Erythroblast (primary cell): ENCODE measurements at places on chromosomes 11 and 22.

DNA sequence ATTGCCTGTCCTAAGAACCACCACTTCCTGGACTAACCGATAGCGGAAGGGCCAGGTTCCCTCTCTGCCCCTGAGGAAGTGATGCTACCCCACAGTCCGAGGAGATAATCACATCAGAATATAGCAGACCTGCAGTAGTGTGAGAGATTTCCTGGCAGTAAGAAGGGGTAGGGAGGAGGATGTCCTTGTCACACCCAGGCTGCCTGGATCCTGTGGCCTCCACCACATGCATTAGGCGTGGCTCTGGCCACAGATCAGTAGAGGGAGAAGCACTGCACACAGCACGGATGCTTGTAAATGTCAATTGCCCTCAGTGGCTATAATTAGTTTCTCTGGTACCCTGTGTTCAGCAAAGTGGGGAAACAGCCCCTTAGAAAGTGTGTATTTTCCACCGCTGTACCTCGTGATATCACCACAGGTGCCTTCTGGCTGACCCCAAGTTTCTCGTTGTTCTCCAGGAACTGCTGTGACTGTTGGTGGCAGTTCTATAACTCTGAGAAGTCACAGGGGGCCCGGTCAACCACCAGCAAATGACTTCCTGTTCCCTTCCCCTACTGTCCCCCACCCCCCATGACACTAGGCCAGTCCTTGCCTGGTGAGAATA lies 61.8 kb downstream of the UBASH3B start:
- DNase-seq, result peak; percentile 16

- no peak for DNase-seq
These were observed 83.5 kb downstream of the CELSR1 start for GRCh38 chr22:46453829-46454503.

- DNase-seq, result no peak
These were observed 58.7 kb downstream of the CHST1 start for GRCh38 chr11:45606514-45607281.

DNA sequence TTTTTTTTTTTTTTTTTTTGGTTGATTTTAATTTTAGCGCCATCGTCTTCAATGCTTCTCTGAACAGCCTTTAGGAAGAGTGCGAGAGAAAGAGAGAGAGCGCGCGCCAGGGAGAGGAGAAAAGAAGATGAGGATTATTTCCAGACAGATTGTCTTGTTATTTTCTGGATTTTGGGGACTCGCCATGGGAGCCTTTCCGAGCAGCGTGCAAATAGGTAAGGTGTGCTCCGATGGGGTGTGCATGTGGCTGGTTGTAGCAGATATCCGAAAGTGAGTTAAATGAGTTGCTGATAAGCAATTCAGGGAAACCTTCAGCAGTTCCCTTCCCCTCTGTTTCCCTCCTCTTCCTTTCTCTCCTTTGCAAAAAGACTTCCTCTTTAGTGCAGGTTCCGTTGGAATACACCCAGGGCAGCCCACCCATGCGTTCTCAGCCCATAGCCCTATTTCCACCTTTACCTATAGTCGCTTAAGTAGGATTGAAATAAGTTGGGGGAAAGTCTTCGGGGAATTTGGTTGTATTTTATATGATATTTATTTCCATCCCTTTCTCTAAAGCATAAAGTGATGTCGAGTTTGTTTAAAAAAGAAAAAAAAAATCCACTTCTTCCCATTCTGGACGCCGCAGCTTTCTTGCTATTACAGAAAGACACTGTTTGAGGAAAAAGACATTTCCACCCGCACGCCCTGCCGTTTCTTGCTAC lies 1.1 kb downstream of the GRIA4 start:
- no peak for DNase-seq

GRCh38 chr11:111652184-111652583 lies 49.9 kb downstream of the SIK2 start:
- DNase-seq, result no peak

DNA sequence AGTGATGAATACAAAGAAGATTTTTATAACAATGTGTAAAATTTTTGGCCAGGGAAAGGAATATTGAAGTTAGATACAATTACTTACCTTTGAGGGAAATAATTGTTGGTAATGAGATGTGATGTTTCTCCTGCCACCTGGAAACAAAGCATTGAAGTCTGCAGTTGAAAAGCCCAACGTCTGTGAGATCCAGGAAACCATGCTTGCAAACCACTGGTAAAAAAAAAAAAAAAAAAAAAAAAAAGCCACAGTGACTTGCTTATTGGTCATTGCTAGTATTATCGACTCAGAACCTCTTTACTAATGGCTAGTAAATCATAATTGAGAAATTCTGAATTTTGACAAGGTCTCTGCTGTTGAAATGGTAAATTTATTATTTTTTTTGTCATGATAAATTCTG lies 5.3 kb downstream of the BIRC3 start:
- no peak for DNase-seq

- no peak for DNase-seq
These were observed 8.3 kb downstream of the C11orf86 start for GRCh38 chr11:66983275-66983924.
